ENCODE measurements at places on chromosomes 16 and 17.

DNA sequence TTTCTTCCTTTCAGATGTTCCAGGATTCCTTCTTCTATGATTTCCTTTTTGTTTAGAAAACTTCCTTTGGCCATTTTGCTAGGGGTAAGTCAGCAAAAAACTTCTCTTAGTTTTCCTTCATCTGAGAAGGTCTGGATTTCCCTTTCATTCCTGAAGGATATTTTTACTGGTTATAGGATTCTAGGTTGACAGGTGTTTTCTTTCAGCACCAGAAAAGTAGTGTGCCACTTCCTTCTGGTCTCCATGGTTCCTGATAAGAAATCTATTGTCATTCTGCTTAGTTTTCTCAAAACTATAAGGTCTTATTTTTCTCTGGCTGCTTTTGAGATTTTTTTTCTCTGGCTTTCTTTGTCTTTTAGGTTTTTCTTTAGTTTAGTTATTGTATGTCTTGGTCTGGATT lies 27.6 kb downstream of the MPRIP start:
- DNase-seq: no peak

- no peak for DNase-seq
Measured at GRCh38 chr16:1474082-1474795, 589 bp downstream of the CLCN7 start.

DNA sequence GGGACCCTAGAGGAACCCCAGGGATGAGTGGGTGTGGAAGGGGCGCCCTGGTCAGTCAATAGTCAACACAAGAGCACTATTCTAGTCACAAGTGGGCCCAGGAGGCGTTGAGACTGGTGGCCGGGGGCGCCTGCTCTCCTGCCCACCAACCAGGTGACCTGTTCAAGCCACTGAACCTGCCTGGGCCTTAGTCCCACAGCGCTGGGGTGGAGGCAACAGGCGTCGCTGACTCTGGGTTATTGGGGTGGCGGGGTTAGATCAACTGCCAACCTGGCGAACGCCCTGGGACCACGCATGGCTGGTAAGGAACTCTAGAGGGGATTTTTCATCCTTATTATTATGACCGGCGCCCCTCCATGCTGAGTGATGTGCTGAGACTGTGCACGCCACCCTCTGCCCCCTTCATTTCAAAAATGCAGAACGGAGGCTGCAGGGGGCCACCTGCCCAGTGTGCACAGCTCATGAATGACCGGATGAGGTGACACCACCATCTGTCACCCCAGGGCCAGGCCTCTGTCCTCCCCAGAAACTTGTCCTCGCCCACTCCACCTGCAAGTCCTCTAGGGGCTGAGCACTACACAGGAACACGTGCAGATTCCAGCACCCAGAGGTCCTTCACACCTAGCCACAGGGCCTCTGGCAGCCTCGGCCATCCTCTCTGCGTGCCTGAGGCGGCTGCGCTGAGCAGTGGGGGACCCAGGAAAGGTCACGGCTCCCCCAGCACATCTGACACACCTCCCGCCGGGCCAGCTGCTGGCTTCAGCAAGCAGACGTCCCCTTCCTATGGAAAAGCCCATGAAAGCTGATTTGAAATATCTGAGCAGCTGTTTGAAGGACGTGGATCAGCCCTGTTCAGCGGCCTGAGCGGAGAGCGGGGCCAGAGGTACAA lies 51.6 kb upstream of the DNAH17 start:
- DNase-seq: no peak

DNA sequence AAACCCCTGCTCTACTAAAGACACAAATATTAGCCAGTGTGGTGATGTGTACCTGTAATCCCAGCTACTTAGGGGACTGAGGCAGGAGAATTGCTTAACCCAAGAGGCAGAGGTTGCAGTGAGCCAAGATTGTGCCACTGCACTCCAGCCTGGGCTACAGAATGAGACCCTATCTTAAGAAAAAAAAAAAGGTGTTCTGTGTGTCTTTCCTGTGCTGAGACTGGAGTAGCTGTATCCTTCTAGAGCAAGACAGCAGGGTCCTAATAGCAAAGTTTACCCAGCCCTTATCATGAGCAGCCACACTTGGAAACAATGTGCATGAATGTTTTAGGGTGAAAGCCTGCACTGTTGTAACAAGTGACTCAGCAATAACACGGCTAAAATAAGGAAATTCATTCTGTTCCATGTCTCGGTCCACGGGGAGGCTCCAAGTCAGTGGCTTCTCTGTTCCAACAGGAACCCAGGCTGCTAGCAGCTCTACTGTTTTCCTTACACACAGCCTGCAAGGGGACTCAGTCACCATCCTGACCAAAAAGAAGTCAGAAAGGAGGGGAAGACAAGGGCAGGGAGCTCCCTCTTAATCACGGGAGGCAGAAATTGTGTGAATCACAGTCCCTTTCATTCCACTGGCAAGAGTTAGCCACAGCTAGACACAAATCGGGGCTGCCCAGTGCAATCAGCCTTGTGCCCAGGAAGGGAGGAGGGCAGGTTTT lies 7.1 kb upstream of the SLC5A11 start:
- no peak for DNase-seq

DNA sequence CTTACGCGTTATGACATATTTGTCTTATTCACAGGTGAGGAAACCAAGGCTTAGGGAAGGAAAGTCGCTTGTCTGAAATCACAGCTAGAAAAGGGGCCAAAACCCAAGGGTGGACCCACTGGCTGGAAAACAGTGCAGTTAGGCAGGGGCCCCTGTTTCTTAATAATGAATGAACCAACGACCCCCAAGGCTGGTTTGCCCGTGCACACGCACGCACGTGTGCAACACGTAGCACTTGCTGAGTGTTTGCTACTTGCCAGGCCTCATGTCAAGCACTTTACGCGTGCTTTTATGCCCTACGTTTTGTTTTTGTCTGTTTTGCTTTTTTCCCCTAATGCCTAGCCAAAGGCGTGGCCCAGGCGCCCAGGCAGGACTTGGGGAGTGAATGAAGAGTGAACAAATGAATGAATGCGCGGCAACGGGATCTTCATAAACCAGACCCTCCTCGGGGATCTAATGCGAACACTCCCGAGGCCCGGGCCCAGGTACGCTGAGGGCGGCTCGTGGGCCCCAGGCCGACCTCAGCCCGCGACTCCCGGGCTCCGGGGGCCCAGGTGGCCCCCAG lies 571 bp upstream of the USP10 start:
- DNase-seq: no peak

GRCh38 chr16:69005641-69006355 lies 99.7 kb upstream of the HAS3 start:
- DNase-seq: no peak

DNA sequence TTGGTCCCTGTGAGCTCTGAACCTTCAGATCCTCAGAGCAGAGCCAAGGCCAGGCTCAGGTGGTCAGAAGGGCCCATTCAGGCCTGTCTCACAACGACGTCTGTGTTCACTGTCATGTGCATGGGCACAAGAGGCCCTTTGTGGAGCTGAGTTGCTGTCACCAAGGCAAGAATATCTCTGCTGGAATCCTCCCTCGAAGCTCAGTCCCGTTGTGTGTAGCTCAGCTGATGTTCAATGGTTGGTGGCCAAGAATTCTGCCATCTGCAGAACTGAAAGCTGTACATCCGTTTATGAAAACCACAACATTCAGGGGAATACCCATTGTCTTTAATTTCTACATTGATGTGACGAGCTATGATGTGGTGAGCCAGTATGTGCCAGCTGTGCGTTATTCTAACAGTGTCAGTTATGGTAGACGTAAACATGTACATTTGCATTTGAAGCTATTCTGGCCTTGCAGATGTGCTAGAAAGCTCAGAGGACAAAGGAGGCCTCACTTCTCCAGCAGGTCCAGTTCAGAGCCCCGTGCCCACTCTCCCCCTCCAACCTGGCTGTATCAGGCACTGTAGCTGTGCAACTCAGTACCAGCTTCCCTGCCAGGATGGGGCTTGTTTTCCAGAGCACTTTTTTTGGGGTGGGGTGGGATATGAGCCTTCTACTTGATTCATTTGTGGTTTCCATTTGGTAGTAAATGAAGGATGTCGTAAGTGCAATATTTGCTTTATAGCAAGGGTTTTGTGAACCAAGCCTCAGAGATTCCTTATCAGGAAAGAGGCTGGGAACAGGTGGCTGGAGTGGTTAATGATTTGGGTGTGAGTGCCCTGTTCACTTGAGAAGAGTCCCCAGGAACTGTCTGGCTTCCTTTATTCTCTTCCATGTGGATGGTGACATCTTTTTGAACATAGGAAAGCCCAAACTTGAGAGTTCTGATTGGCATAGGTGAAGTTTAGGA lies 56.1 kb downstream of the B9D1 start:
- no peak for DNase-seq

GRCh38 chr17:13931111-13931526 lies 138.2 kb upstream of the COX10 start:
- DNase-seq: no peak

DNA sequence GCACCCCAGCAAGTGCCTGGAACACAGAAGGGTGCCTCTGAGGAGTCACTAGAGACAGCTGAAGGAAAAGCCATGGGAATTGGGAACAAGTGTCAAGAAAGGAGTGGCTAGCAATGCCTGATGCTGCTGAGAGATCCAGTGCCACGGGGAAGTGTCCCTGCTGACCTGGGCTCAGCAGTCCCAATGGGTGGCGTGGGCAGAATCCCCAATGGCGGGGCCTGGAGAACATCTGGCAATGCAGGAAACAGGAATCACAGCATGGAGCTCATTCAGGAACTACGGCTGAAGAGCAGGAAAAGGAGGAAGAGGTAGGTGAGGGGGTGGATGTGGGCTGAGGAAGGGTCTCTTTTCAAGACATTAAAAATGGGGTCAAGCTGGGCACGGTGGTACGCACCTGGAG lies 30.1 kb downstream of the UBE2O start:
- DNase-seq: no peak

- DNase-seq: no peak
Measured at GRCh38 chr17:3994221-3994576, 30.0 kb upstream of the ATP2A3 start.

- no peak for DNase-seq
Measured at GRCh38 chr16:61887903-61888302, 148.3 kb downstream of the CDH8 start.

GRCh38 chr16:85983606-85984230 lies 84.8 kb downstream of the IRF8 start:
- no peak for DNase-seq

GRCh38 chr16:71555230-71555891 lies 21.5 kb downstream of the TAT start:
- DNase-seq: no peak

- no peak for DNase-seq
Measured at GRCh38 chr17:69503711-69504110, 89.2 kb downstream of the MAP2K6 start.

DNA sequence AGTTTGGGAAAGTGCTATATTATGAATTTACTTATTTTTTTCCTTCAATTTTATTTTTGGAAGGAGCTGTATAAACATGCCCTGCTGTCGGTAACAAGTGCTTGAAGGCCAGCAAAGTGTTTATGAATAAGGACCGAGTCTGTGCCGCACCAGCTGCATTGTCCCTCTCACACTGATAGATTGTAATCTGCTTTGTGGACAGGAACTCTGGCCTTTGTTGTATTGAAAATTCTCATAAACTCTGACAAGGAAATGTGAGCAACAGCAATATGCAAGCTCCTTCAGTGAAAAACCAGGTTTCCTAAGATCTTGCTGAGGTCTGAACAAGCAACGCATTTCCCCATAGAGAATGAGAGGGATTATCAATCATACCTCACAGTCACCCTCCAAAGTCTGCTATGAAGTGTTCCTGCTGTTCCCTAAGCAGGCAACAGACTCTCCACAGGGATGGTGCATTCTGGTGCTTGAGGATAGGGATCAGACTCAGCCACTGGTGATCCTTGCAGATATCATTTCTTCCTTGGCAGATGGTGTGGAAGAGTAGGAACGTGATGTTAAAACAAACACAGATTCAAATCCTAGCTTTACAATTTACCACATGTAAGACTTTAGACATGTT lies 109.6 kb downstream of the KCNJ2 start:
- DNase-seq: no peak

Data from NCI-H1417 treated with DMSO at 0.1 percent for 48 hours (cell line).